Stimulated activated CD4-positive, alpha-beta T cell treated with anti-CD3 and anti-CD28 coated beads, Interleukin-1b, Interleukin-23, amount 100 ng/mL, for 1 hour (primary cell): ENCODE measurements at places on chromosomes 3 and 15.
A peak's percentile ranks its signal among the peaks of the same experiment; 100 is the strongest.

- DNase-seq: no peak
These were observed 60.6 kb downstream of the SUCLG2 start for GRCh38 chr3:67593761-67594234.

DNA sequence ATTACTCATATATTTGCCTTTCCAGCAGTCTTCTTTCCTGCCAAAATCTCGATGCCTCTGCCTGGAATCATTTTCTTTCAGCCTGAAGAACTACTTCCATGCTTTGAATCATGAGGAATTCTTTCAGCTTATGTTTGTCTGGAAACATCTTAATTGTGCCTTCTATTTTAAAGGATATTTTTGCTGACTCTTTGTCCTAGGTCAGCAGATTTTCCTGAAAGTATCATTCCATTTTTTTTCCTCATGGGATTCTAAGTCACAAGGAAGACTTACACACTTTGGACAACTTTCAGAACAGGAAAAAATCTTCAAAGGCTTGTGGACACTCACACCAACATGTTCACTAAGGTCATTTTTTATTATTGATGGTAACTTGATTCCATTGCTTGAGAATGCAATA is 10.1 kb downstream of the PRR23E start:
- DNase-seq: no peak

DNA sequence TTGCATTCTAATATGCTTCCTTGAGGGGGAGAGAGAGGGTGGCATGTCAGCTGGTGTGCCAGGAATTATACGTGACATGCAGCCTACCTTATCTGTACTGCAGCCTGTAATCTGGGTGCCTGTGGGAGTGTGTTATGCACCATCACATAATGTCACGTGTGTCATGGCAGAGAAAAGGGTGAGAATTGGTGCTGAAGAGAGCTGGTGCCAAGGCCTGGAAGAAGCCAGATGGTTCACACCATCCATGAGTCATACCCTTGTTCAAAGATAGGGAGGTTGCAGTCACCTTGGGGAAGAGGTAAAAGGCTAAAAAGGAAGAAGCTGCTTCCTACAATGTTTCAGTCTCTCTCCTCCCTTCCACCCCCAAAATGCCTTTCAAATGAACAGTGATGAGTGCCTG is 5.3 kb downstream of the BRPF1 start:
- no peak for DNase-seq

DNA sequence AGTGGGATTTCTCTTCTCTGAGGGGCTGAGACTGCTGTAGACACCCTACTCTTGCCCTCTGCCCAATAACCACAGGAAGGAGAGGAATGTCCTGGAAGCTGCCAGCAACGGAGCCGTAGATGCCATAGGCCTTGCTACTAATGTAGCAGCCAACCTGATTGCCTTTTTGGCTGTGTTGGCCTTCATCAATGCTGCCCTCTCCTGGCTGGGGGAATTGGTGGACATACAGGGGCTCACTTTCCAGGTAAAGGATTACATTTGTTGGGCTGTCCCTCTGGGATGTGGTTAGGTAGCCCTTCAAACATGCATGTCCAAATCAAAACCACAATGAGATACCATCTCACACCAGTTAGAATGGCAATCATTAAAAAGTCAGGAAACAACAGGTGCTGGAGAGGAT is 16.1 kb downstream of the SLC28A2 start:
- DNase-seq: no peak

GRCh38 chr3:25292595-25292994 is 135.5 kb upstream of the RARB start:
- DNase-seq: no peak

DNA sequence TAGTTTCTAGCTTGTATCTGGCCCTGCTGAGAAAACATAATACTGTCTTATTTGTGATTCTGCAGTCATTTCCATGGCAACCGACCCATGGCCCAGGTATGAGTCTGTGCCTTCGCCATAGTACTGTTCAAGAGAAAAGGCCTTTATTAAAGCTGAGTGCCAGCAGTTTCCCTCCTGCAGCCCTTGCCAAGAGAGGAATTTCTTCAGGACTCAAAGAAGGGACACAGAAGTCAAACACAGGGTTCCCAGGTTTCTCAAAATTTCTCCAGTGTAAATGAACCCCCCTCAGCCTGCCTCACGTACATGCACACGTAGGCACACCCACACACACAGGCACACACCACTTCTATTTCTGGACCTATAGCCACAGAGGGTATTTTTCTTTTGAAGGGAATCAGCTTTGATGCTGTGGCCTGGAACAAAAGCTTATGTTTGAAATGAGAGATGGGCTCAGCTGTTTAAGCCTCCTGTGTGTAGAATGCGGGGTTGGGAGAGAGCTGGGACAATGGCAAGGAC is 269.2 kb downstream of the PDCD6IP start:
- no peak for DNase-seq

- no peak for DNase-seq
These were observed 62.0 kb downstream of the PLD1 start for GRCh38 chr3:171748064-171748924.

- DNase-seq: no peak
These were observed 38.4 kb upstream of the FURIN start for GRCh38 chr15:90829942-90830440.

DNA sequence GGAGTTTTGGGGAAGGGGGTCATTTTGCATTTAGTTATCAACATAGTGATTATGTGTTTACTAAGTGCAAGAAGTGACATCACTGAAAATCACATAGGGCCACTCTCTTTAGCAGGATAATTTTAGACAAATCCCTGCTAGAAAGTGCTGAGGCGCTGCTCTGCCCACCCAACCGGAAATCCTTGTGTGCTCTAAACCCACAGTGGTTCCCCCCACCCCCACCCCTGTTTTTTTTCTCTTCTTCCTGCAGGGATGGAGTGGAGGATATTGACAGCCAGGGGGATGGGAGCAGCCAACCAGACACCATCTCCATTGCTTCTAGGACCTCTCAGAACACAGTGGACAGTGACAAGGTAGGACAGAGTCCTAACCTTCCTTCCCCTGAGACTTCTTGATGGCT is 234.2 kb upstream of the UMPS start:
- no peak for DNase-seq

GRCh38 chr15:46278486-46279090 is 643.8 kb downstream of the SQOR start:
- DNase-seq: no peak

- no peak for DNase-seq
These were observed 149.2 kb downstream of the CNTN4 start for GRCh38 chr3:2247831-2248230.

DNA sequence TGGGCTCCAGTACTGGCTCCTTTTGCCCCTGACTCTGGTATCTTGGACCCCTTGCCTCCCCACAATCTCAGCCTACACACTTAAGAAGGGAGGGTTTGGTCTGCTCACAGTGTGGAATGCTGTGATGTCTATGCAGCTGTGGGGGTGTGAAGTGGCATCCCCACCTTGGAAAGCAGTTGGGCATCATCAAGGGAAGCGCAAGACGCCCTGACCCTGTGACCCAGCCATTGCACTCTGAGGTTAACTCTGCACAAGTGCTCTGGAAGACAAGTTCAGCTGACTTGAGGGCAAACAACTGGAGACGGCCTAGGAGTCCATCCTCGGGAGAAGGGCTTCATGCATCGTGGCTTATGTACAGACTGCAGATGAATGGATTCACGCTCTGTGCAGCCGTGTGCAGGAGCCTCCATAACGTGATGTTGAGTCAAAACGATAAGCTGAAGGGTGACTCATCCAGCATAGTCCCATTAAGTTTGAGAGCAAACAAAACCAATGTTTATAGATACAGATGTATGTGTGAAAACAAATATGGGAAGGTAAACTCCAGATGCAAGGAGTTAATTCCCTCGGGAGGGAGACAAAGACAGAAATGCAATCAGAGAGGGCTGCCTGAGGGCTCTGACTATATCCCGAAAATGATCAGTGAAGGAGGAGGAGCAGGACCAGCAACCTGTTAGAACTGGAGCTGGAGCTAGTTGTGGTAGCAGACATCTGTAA is 86.8 kb downstream of the LSM3 start:
- no peak for DNase-seq

DNA sequence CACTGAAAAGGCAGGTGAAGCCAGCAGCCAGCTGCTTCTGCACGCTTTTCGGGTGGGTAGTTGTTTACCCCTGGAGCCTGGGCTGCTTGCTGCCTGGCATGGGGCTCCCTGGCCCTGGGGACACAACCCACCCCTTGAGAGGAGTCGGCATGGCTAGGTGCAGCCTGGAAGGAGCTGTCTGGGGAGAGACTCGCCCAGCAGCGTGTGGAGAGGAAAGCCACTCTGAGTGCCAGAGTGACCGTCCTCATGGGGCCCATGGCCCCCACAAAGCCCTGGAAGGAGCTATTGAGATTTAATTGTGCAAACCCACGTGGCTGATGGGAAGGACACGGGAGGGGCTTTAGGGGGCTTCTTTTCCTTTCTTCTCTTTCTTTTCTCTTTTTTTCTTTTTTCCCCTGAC is 137.5 kb downstream of the OPA1 start:
- DNase-seq: no peak

GRCh38 chr3:180743813-180744590 is 64.7 kb upstream of the CCDC39 start:
- DNase-seq: no peak

- DNase-seq: no peak
These were observed 35.4 kb upstream of the INO80 start for GRCh38 chr15:41151451-41152005.

DNA sequence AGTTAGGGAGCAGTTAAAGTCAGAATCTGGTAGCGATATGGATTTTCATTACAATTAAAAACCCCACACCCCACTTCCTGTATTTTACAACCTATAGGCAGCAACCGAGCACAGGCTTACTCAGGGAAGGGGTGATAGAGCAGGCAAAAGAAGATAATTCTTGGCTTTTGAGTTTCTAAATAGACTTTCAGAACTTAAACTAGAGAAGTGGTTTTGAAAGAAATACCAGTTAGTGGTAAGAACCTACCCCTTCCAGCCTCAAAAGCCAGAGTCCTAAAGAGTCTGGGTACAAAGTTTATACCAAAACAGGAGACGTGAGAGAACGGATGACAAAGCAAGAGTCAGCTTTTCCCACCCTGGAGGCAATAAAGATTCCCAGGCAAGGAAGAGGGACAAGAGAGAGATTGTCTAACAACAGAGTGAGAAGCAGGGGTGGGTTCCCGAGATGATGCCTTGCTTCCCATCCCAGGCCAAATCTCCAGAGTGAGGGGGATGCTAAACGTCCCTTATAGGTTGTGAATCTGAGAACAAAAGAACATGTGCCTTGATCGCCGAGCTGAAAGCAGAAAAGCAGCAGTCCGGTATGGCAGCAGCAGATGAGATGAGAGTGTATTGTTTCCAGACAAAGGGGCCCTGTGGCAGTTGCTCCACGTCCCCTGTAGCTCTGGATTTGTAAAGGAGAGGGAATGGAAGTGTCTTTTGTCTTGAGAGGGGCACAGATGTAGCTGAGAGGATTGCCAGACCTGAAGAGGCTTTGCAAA is 36.8 kb downstream of the KLHL6 start:
- no peak for DNase-seq

- no peak for DNase-seq
These were observed 52.8 kb downstream of the LSM3 start for GRCh38 chr3:14231145-14231990.

DNA sequence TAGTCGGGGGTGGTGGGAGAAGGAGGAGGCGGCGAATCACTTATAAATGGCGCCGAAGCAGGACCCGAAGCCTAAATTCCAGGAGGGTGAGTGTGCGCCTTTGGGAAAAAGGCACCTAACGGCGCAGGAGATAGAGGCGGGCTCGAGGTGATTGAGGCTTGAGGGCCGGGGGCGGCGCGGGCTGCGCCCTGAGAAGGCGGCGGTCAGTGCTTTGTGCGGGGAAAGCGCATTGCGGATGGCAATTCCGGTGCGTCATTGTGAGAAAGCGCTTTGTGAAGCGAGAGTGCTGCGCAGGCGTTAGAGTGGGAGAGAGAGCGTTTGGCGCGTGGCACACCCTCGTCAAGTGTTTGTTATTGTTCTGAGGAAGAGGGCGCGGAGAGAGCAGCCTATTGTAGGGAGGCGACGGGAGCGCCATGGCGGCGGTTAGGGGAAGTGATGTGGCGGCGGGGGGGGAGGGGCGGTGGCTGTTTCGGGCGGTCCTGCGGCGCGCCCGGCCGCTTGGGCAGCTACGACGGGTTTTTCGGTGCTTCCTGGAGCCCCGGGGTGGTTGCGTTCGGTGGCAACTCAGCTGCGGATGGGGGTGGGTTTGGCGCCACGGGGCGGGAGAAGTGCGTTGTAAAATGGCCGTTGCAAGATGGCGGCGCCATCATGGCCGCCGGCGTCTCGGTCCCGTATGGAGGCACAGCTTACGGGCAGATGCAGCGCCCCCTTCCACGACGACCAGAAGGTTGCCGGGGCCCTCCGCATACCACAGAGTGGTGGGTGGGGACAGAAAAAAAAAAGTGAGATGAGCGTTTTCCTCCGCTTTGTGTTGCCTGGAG is 492 bp downstream of the MORF4L1 start:
- DNase-seq: peak; percentile 77

DNA sequence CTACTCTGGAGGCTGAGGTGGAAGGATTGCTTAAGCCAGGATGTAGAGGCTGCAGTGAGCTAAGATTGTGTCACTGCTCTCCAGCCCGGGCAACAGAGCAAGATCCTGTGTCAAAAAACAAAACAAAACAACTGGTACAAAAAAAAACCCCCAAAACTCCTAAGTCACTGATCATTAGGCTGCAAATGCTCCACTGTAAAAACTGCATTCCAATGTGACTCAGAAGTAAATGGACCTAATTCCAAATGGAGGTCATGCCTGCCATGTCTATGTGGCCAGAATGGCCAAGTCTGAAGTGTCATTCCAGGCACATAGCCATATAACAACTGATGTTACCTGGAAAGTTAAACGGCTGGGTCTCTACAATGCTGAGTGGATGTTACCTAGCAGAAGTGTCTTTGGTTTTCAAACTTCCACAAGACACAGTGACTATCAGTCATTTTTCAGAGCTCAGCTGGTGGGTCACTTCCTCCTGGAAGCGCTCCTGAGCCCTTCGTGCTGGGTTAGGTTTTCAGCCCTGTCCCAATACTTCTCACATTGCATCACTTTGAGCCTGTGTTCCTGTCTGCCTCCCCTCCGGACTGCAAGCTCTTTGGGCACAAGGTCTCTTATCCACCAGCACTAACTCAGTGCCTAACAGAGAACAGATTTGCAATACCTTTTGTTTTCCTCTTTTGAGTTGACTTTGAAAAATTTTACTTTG is 10.6 kb downstream of the FSTL1 start:
- DNase-seq: no peak

- no peak for DNase-seq
These were observed 245.4 kb downstream of the ULK4 start for GRCh38 chr3:41716471-41716870.

- no peak for DNase-seq
These were observed 113.9 kb downstream of the MEGF11 start for GRCh38 chr15:66139591-66140207.
